ENCODE measurements at places on chromosomes 16 and 17.

- peak; percentile 22 for DNase-seq
Measured at GRCh38 chr17:27635275-27635823, 4.4 kb downstream of the LGALS9 start.

GRCh38 chr17:41547921-41548843 is 20.1 kb upstream of the KRT19 start:
- DNase-seq: no peak

DNA sequence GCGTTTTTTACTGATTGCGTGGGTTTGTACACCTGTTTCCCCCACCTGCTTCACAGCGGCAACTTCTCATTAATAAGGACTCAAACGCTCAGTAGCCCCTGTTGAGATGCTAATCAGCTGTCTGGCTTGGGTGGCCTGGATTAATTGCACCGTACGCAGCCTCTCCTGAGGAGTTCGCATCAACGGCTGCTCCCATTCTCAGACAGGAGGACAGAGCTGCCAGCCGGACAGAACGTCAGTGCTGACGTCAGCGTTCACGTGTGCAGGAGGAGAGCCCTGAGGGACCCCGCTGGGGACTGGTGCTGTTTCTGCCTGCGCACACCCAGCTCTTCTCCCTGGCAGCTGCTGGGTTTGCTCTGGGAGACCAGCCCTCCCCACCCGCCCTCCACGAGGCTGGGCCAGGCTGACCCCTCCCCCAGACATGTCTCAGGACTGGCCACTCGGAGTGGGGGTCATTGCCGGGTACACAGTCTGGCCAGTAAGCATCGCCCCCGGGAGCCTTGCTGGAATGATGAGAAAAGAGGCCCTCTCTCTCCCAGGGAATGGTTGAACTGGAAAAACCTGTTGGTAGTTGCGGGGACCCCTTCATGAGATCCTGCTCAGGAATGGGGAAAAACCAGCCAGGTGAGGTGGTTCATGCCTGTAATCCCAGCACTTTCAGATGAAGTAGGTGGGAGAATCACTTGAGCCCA is 5.7 kb upstream of the BANP start:
- DNase-seq: peak; percentile 59

DNA sequence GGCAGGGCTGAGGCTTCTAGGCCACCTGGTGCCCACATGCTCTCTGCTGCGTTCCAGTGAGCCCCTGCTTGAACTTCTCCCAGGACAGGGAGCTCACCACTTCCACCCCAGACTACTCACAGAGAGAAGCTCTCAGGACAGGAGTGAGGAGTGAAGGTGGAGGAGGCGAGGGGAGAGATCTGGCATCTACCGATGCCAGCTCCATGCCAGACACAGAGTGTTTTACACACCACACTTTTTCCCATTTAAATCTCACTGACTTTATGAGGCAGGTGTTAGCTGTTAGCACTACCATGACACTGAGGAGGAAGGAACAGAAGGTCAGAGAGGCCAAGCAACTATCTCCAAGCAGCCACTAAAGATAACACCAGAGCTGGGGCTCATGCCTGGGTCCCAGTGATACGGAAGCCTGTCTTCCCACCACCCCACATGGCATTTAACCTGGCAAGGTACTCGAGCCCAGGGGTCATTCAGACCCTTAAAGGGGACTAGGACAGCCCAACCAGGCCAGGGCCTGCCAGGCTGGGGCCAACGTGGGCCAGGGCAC is 6.8 kb downstream of the FAM83G start:
- no peak for DNase-seq

GRCh38 chr16:2288726-2289125 is 20.8 kb upstream of the RNPS1 start:
- DNase-seq: no peak

- DNase-seq: no peak
Measured at GRCh38 chr16:79430191-79430678, 170.3 kb downstream of the MAF start.

- no peak for DNase-seq
Measured at GRCh38 chr17:67256075-67256732, 11.2 kb upstream of the HELZ start.

DNA sequence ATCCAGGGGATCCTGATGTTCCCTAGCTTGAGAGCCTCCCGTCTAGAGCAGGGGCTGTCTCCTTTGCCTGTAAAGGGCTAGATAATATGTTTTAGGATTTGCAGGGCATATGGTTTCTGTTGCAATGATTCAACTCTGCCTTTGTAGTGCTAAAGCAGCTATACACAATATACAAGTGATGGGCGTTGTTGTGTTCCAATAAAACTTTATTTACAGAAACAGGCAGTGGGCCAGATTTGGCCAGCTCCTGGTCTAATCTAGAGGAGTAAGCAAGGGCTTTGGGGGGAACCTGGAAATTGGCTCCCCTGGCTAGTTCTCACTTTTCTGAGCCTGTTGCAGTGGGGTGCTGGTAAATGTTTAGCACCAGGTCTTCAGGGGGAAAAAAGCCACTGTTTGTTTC is 13.8 kb downstream of the WWOX start:
- DNase-seq: no peak

- DNase-seq: no peak
Measured at GRCh38 chr17:63445065-63445464, 1.0 kb downstream of the CYB561 start.

DNA sequence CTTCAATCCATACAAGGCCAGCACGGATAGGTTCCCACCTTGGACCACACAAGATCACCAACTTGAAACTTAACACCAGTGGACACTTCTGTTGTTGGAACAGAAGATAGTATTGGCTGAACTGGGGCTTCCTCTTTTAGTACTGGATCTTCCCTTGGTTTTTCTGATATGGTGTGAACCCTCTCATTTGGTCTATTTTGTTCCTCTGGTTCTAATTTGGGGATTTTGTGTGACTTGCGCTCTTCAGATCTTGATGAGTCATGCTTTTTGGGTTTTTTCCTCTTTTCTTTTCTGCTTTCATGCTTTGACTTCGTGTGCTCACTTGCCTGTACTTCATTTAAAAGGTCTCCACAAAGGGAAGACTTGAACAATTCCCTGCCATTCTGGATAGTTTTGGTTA is 39.0 kb downstream of the SOST start:
- DNase-seq: no peak

Measured in hippocampal formation (tissue), 2 donors.